A549 treated with CpdA at 1 μM for 4 hours (cell line): ENCODE measurements at places on chromosomes 3 and 15. TPM values are rescaled to one million over a fixed set of nuclear protein-coding genes. Genes with fewer than 3 reads are reported as not detected.

The FGF7 gene
- not detected in 5 replicates for total RNA-seq

The TMEM202 gene
- not detected in 5 replicates for total RNA-seq

The CADM2 gene
- 0.15 to 0.26 TPM (median 0.23 TPM) in 3 of 5 replicates, not detected in the others for total RNA-seq

The THAP10 gene
- 5.0 to 7.1 TPM (median 5.9 TPM) in 5 replicates for total RNA-seq

The RBP2 gene
- not detected in 5 replicates for total RNA-seq

The TLR9 gene
- 0.08 TPM in 2 of 5 replicates, not detected in the others for total RNA-seq

The SPTSSB gene
- total RNA-seq = not detected in 5 replicates
